ENCODE measurements at places on chromosomes 7 and 10.

DNA sequence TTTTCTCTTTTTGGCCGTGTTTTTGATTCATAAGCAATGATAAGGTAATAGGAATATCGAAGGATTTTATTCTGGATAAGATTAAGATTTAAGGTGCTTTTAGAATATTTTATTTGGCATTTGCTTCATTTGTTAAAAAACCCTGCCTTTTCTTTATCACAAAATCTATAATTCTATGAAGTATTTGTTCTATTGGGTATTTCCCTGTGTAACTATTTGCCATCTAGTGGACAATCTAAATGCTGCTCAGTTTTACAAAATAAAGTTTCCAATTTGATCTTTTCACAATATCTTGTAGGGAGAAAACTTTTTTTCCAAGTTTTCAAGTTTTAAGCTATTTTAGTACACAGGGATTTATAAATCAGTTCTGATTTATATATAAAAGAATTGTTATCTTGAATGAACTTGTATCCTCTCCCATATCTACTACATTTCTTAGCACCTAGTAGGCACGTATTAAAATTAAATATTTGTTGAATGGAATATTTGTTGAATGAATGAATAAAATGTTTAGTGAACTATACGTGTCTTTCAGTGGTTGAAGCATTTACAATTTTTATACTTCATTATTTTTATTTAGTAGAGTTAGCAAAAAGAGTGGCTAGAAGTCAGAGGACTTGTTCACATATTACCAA is 26.5 kb downstream of the ANKRD7 start:
- no peak for DNase-seq

DNA sequence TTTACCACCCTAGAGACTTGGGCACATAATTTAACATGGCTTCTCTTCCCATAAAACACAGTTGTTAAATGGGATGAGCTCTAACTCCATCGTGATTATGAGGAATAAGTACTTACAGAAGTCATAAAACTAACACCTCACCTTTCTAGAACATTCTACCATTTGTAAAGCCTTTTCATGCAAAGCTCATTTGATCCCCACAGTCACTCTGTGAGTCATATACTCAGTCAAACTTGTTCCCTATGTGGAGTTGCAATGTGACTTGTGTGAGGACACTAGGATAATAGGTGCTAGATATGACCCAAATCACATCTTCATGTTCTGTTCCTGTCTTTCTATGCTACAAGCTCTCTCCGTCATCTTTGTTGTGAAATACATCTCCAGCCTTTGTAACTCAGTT is 371.7 kb downstream of the WDR11 start:
- no peak for DNase-seq

DNA sequence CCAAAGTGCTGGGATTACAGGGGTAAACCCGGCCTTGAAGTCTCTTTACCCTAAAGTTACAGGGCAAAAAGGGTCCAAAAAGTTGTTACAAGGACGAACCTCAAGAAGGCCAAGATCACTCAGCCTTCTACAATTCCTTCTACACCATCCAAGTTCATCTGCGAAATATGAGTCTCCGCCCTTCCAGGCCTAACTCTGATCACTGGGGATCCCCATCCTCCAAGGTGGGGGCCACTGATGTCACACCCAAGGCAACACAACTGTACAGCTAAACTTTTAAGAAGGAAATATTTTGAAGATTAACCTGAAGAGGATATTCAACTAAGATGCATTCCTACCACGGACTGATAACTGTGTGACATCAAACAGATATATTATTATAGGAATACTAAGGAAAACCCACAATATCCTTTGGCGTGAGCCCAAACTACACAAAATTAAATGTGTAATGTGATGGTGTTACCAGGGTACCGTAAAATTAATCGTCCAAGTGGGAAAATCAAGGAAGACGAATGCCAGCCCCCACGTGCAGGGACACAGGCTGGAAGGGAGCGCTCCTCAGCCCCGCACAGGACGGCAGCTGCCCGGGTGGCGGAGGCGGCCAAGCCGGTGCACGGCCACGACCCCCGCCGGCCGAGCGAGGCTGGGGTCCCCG is 1.0 kb downstream of the PAXIP1 start:
- DNase-seq = no peak

DNA sequence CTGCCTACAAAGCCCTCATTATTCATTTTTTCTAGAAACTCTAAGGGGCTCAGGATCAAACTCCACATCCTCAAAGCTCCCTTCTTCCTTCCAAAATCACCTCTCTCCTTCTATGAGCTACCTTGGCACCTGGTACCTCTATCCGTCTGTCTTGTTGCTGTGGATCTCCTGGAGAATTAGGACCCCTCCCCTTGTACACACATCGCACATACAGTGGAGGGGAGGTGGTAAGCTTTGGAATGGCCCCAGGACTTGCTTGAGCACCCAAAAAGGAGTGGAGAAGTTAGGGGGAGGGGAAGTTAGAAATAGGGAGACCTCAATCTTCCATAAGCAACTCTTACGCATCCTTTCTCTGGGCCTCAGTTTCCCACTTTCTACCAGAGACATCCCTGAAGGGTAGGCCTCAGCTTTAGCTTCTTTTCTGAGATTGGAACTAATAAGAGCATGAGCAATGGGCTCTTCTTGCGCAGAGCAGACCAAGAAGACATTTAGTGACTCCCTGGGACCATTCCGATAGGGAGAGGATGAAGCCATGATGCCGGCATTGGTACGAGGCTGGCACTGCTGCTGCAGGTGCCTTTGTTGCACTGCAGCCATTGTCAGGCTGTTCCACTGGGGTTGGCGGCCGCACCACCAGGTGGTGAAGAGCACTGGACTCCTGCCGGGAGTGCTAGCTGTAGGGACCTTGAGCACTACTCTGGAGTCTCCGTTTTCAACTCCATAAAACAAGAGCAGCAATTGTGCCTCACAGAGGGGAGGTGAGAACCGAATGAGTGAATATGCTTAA is 4.5 kb downstream of the CYP26C1 start:
- no peak for DNase-seq

DNA sequence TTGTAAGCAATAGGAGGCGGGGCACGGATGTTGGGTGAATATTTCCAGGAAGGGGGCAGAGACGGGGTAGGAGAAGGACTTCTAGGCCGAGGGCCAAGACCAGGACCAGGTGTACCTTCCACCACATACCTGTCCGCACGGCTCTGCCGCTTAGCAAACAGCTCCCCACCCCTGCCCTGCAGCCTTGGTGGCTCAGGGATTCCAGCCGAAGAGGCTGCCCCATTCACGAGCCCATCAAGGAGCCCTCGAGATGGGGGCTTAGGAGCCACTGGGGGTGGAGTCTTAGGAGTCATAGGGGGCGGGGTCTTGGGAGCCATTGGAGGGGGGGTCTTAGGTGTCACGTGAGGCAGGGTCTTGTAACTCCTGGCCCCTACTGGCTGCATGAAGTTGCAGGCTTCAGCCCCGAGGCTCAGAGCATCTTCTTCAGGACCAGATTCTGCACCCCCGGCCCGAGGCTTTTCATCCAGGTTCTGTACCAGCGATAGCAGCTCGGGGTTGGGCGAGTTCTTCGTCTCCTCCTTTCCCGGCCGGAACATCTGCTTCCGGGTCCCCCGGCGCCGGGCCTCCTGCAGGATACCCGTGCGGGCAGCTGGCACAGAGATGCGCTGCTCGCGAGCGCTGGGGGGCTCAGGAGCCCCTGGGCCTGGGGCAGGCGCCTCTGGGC is 6.1 kb upstream of the MYOZ1 start:
- DNase-seq = no peak

DNA sequence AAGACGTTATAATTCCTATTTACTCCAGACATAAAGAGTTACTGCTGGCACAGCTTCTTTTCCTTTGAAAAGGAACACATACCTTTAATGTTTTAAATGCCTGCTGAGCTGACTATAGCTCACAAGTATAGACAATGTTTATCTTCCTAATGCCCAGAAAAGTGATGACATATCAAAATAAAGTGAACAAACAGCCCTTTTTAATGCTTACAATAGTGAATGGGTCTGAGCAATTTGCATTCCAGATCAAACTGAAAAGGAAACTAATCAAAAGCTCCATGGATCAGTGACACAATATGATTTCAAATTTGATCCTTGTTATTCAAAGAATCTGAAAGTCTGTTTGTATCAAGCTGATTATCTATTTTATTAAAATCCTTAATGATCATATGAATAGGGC is 233.6 kb upstream of the SEMA3E start:
- DNase-seq = no peak

DNA sequence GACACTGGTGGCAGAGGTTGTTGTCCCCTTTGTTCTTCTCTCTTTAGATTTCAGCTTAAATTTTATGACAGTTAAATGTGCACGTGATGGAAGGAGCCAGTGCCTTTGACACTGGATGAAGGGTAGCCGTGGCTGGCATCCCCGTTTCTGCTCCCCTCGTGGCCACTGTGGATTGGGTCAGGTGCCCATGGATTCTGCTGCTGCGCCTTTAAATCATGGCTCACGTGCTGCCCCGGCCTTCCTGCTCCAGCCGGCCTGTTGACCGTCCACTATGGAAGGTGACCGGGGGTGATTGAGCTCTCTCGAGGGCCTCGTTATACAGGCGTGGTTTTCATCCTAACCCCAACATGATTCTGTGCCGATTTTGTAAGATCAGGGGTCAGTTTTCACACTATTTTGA is 34.5 kb downstream of the WDR37 start:
- no peak for DNase-seq

DNA sequence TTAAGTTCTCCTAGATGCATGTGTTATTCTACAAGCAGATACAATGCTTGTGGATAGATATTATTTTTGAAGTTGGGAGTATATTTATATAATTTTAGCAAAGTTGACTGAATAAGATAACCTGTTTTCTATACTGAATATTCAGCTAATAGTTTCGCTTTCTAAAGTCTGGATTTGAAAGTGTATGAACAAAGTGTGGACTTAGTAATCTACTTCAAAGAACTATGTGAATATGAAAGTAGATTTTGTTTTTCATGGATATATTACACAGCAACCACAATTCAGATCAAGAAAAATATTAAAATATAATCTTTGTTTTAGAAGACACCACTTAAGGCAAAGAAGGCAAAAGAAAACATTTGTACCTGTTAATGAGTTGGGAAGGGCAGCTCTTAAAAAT is 78.8 kb downstream of the ZEB1 start:
- no peak for DNase-seq

DNA sequence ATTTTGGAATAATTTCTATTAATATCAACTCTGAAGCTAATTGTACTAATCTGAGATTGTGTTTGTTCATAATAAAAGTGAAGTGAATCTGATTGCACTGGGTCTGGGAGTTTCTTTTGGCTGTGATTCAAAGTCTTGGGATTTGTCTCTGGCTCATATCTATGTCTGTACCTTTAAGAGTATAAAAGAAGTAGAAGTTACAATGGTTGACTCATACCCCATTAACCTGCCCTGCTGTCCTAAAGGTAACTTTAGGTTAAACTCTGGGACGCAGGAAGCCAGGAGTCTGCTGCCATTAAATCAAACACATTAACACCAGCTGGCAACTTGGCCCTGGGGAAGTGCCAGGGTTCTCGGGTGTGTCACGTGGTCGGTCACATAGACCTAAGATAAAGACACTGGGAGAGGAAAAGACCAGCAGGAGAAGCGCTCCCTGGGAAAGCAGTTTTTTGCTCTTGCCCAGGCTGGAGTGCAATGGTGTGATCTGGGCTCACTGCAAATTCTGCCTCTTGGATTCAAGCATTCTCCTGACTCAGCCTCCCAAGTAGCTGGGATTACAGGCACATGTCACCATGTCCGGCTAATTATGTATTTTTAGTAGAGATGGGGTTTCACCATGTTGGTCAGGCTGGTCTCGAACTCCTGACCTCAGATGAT is 17.8 kb downstream of the SCD start:
- no peak for DNase-seq

GRCh38 chr10:126731610-126731990 is 61.1 kb upstream of the C10orf90 start:
- no peak for DNase-seq

Data from non-pigmented ciliary epithelial cell (primary cell).